ENCODE measurements at places on chromosomes 11 and 22. TPM values are rescaled to one million over a fixed set of nuclear protein-coding genes. Genes with fewer than 3 reads are reported as not detected.

CDC42BPG gene
- total RNA-seq, result 1.0 TPM

SESN3 gene
- 0.11 TPM for total RNA-seq

UBQLNL gene
- not detected for total RNA-seq

LRRC75B gene
- total RNA-seq, result 7.4 TPM

OTOG gene
- total RNA-seq, result not detected

TPST2 gene
- total RNA-seq, result 8.8 TPM

ART1 gene
- total RNA-seq, result not detected

PLEKHA7 gene
- total RNA-seq, result 51.3 TPM

TMEM191B gene
- 1.3 TPM for total RNA-seq

RIMBP3B gene
- 0.25 TPM for total RNA-seq

LRRC10B gene
- total RNA-seq, result 0.07 TPM

APOA1 gene
- 0.12 TPM for total RNA-seq

HARBI1 gene
- 4.7 TPM for total RNA-seq
